Panc1 (cell line): ENCODE measurements at places on chromosomes 11 and 22. TPM values are rescaled to one million over a fixed set of nuclear protein-coding genes. Genes with fewer than 3 reads are reported as not detected.
A peak's percentile ranks its signal among the peaks of the same experiment; 100 is the strongest.

CTSF gene
- 28.7 TPM for total RNA-seq

SULT4A1 gene
- 12.0 TPM for total RNA-seq

KCNJ5 gene
- 0.28 TPM for total RNA-seq

DCHS1 gene
- total RNA-seq: 2.2 TPM

GRM5 gene
- total RNA-seq: 0.03 TPM

NUCB2 gene
- total RNA-seq: 62.2 TPM

CDC42EP1 gene
- total RNA-seq: 62.5 TPM

DNA sequence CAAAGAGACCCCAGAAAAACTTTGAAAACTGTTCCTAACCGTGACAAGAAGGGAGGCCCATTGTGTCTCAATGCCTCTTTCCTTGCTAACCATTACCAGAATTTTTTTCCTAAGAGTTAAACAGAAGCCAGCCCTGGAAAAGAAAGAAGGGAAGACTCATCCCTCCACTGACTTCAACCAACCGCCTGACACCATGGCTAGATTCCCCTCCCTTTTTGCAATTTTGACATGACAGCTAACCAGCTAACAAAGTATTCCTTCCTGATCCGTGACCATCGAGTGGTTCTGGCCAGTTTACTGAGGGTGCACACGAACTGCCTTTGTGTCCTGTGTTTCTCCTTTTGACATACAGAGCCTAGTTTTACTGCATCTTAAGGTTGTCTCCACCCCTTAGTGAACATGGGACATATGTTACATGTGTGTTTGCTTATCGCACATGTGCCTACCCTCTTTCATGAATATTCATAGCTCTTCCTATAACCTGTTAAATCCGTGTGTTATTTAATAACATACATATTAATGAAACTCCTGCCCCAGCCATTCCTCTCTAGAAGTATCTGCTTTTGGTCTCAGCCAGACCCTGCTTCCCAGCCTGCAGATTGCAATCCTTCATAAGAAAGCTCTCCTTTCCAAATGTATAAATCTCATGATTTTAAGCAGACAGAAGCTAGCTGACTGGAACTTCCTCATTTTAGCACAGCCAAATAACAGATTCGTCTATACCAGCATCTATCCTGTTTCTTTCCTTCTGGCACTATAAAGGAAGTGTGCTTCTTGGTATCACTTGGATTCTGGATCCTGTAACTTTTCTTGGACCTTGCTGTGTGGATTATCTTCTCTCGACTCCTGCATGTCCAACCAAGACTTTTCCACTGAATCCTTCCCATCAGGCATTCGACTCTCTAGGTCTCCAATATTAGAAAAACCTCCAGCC lies 37.8 kb downstream of the RASSF10 start:
- peaks cover 15% of the 10 kb centered on the region; the same call in 1 of the 2 replicates for H3K27me3 ChIP-seq
- DNase-seq: no peak
- H3K4me3 ChIP-seq: no peak overlapping the region
- H3K27ac ChIP-seq: no peak overlapping the region
- H3K36me3 ChIP-seq: no peaks in the 10 kb centered on the region

DNA sequence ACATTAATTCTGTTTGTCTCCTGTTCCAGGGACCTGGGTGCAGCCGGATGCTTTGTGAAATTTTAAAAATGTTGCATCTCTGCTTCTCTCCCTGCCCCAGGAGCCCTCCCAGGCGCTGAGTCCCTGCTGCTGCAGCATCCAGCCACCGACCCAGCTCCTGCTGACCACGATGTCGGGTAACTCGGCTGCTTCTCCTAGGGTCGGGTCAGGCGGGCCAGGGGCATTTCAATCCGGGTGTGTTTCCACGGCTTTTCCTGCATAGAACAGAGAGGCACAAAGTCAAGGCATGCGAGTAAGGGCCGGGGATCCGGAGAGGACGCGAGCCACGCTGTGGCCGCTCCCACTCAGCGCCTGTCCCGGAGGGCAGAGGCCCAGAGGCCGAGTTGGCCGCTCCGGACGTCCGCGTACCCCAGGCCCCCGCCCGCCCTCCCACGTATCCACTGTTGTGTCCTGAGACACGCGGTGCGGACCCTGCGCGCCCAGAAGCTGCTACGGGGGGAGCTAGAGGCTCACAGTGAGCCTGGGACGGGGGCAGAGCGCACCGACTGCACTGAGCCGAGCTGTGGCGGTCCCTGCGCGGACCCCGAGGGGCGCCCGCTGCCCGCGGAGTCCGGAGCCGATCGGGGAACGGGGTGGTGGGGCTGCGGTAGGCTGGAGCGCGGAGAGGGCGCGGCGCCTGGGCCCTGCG lies at the start of gene POU2AF3:
Gene POU2AF3, plus strand, starts transcription at position 134 of the 688 bp plus-strand sequence. Its CDS starts 36 bp downstream, at position 170.
- no peak within 1 kb of the TSS for H3K27ac ChIP-seq
- no peaks in the 10 kb centered on the region for H3K36me3 ChIP-seq
- DNase-seq: no peak
- peaks cover 15% of the 10 kb centered on the region for H3K27me3 ChIP-seq

GRCh38 chr11:102971766-102972165 lies 16.2 kb upstream of the MMP13 start:
- no peak overlapping the region for H3K27ac ChIP-seq
- no peaks in the 10 kb centered on the region for H3K4me1 ChIP-seq
- H3K27me3 ChIP-seq: peaks cover 7% of the 10 kb centered on the region; the same call in 1 of the 2 replicates
- no peak overlapping the region for H3K4me3 ChIP-seq
- H3K36me3 ChIP-seq: no peaks in the 10 kb centered on the region
- DNase-seq: no peak

DNA sequence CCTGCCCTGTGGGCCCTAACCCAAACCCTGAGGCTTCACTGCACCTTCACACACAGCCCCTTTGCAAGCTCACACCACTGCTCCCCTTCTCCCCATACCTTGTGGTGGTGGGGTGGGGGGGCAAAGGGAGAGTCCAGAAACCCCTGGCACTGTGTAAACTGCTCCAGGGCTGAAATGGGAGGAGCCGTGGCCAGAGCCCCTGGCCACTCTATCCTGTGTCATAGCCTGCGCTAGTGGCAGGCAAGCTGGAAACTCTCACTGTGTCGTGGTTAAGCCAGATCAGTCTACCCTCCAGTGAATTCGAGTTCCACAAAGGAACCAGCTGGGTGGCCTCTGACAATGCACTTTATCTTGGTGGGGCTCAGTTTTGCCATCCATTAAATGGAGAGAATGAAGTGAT lies 8.4 kb upstream of the SYT13 start:
- DNase-seq: no peak
- no peaks in the 10 kb centered on the region for H3K36me3 ChIP-seq
- no peak overlapping the region for H3K27ac ChIP-seq
- H3K27me3 ChIP-seq: peaks cover 23% of the 10 kb centered on the region
- no peaks in the 10 kb centered on the region for H3K4me1 ChIP-seq

DNA sequence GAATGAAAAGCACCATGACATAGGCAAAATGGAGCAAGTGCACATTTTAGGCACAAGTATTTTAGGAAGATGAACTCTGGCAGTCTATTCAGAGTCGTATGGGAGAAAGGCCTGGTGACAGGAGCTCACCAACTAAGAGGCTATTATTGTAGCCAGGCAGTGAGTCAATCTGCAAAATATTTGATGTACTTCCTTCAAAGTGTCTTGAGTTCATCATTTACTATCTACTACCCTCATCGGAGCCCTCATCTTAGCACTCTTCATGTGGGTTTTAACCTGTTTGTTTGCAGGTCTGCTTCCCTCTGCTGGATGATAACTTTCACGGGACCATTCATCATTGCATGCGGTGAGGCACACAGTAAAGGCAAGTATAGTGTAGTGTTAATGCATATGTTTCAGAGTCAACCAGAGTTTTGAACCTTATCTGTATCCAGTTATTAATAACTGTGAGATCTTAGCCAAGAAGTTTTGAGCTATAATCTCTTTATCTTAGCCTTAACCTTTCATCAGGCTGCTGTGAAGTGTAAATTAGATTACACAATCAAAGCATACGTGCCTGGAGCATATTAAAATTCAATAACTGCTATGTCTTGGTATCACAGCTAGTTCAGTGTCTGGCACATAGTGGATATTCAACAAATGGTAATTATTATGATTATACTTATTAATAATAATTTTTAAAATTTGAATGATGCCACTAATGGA lies 70.9 kb upstream of the SC5D start:
- H3K36me3 ChIP-seq: no peaks in the 10 kb centered on the region
- peaks cover 12% of the 10 kb centered on the region for H3K27me3 ChIP-seq
- H3K27ac ChIP-seq: no peak overlapping the region
- no peaks in the 10 kb centered on the region for H3K4me1 ChIP-seq

GRCh38 chr11:118572981-118573550 lies 857 bp downstream of the ARCN1 start:
- no peaks in the 10 kb centered on the region; the same call in none of the 2 replicates for H3K36me3 ChIP-seq
- H3K4me3 ChIP-seq: peak overlapping the region; percentile 92
- DNase-seq: no peak

- no peak for DNase-seq
- H3K36me3 ChIP-seq: no peaks in the 10 kb centered on the region
- H3K4me3 ChIP-seq: no peak overlapping the region
- H3K27me3 ChIP-seq: no peaks in the 10 kb centered on the region
- peaks cover 10% of the 10 kb centered on the region; the same call in 1 of the 2 replicates for H3K4me1 ChIP-seq
Measured at GRCh38 chr11:130765951-130766649, 150.2 kb downstream of the SNX19 start.

DNA sequence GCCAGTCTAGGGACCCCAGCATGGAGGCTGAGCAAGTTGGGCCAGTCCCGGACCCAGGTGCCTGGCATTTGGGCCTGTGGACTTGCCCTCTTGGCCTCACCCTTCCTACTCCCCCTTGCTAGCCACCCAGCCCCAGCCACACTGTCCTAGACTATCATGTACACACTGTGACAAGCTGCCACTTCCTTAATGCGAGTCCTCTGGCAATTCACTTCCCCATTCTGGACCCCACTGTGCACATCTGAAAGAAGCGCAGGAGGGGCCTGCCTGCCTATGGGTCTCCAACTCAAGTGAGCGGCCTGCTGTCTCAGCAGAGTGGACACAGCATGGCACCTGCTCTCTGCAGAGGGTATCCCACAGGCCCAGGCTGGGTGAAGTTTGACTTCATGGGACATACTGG lies 68.5 kb upstream of the LMO1 start:
- no peak overlapping the region for H3K4me3 ChIP-seq
- no peak for DNase-seq
- H3K27ac ChIP-seq: no peak overlapping the region
- H3K4me1 ChIP-seq: peaks cover 14% of the 10 kb centered on the region
- no peaks in the 10 kb centered on the region for H3K36me3 ChIP-seq

- no peak for DNase-seq
- no peaks in the 10 kb centered on the region for H3K27me3 ChIP-seq
- peaks cover 9% of the 10 kb centered on the region; the same call in 1 of the 2 replicates for H3K36me3 ChIP-seq
Measured at GRCh38 chr11:19173004-19173689, 28.6 kb downstream of the CSRP3 start.

- no peak for DNase-seq
- peaks cover 58% of the 10 kb centered on the region for H3K4me1 ChIP-seq
- H3K36me3 ChIP-seq: no peaks in the 10 kb centered on the region
- H3K4me3 ChIP-seq: no peak overlapping the region
- H3K27ac ChIP-seq: peak overlapping the region; percentile 70
Measured at GRCh38 chr22:41563051-41563711, 2.4 kb downstream of the CSDC2 start.

GRCh38 chr11:88183233-88183632 lies 8.0 kb upstream of the RAB38 start:
- DNase-seq: no peak
- no peaks in the 10 kb centered on the region for H3K36me3 ChIP-seq
- no peaks in the 10 kb centered on the region; the same call in 1 of the 2 replicates for H3K27me3 ChIP-seq
- H3K4me3 ChIP-seq: no peak overlapping the region

DNA sequence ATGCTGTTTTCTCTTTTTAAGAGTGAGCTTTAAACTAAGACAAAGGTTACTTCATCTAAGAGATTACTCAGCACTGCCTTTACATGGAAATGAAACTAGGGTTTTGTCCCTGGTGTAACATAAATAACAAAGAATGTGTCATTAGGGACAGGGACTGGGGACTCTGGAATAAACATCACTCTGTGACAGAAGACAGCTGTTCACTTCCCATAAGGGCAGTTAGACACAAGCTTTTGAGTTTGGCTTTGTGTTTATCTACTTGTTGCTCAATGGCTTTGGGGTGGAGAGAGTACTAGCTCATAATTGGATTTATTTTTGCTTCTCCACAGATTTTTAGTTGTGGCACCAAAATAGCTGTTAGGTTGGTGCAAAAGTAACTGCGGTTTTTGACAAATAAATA lies 154.5 kb downstream of the OR4C45 start:
- H3K4me1 ChIP-seq: no peaks in the 10 kb centered on the region
- DNase-seq: no peak
- no peak overlapping the region for H3K27ac ChIP-seq
- no peak overlapping the region for H3K4me3 ChIP-seq
- H3K27me3 ChIP-seq: no peaks in the 10 kb centered on the region
- H3K36me3 ChIP-seq: no peaks in the 10 kb centered on the region

- no peaks in the 10 kb centered on the region; the same call in 1 of the 2 replicates for H3K36me3 ChIP-seq
- peak overlapping the region; percentile 61 for H3K4me3 ChIP-seq
- H3K4me1 ChIP-seq: peaks cover 13% of the 10 kb centered on the region
- DNase-seq: no peak
Measured at GRCh38 chr11:64742889-64743590, 902 bp downstream of the RASGRP2 start.

- no peak overlapping the region for H3K27ac ChIP-seq
- H3K27me3 ChIP-seq: no peaks in the 10 kb centered on the region
- H3K36me3 ChIP-seq: no peaks in the 10 kb centered on the region
- no peak overlapping the region for H3K4me3 ChIP-seq
- no peaks in the 10 kb centered on the region for H3K4me1 ChIP-seq
Measured at GRCh38 chr22:48635816-48636215, 1191.9 kb downstream of the BRD1 start.

GRCh38 chr11:27201454-27202302 lies 161.1 kb downstream of the BBOX1 start:
- no peak overlapping the region for H3K4me3 ChIP-seq
- H3K27ac ChIP-seq: peak overlapping the region; percentile 96
- DNase-seq: peak; percentile 64
- no peaks in the 10 kb centered on the region for H3K36me3 ChIP-seq
- peaks cover 56% of the 10 kb centered on the region for H3K4me1 ChIP-seq

- no peaks in the 10 kb centered on the region for H3K36me3 ChIP-seq
- H3K27me3 ChIP-seq: no peaks in the 10 kb centered on the region
- no peak overlapping the region for H3K27ac ChIP-seq
- H3K4me3 ChIP-seq: no peak overlapping the region
- H3K4me1 ChIP-seq: no peaks in the 10 kb centered on the region
Measured at GRCh38 chr11:115423728-115424459, 80.3 kb downstream of the CADM1 start.

DNA sequence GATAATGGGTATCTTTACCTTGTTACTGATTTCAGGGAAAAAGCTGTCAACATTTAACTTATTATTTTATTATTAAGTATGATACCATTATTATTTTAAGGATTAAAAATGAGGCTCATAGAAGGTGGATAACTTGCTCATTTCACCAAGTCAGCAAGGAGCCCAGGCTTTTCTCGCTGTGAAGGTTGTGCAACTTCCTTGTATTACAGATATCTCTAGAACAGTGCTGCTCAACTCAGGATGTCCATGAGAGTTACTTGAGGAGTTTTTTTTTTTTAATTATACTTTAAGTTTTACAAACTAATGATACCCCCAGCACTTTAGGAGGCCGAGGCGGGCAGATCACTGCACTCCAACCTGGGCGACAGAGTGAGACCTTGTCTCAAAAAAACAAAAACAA lies 98.2 kb downstream of the INSC start:
- H3K27ac ChIP-seq: no peak overlapping the region
- no peaks in the 10 kb centered on the region for H3K4me1 ChIP-seq
- no peak for DNase-seq
- no peaks in the 10 kb centered on the region for H3K36me3 ChIP-seq
- H3K4me3 ChIP-seq: no peak overlapping the region
- no peaks in the 10 kb centered on the region for H3K27me3 ChIP-seq
